Memory B cell (primary cell): ENCODE measurements at places on chromosomes 4 and X.

DNA sequence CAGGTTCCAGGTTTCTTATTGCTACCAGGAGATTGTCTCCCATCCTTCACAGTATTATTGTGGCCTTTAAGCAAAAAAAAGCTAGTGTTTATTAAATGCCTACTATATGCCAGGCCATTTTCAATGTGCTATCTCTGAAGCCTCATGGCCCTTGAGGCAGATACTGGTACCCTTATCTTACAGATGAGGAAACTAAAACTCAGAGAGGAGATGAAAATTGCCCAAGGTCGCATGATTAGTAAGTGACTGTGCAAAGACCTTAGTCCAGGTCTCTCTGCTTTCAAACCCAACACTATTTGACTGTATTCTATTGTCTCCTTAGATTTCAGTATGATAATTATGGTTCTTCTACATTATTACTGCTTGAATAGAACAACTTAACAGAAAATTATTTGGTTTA is 717.9 kb upstream of the AMOT start:
- no peak for DNase-seq

DNA sequence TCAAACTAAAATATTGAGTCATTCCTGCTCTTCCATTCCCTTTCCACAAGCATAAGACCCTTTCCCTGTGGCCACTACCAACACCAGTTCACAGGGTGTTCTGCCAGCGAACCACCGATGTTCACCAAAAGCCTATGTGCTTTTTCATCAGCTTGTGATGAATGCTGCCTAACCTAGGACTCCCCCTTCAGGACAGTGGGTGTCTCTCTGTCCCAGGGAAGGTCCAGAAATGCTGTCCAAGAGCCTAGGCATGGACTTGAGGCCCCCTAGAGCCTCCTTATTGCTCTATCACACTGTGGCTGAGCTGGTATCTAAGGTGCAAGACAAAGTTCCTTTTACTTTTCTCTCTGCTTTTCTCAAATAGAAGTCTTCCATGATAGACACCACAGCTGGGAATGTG is 1015.6 kb downstream of the PCDH19 start:
- no peak for DNase-seq

GRCh38 chr4:42646999-42647541 is 9.8 kb downstream of the ATP8A1 start:
- no peak for DNase-seq

- DNase-seq: no peak
Observed at GRCh38 chr4:84232309-84233095, 266.6 kb downstream of the NKX6-1 start.

GRCh38 chr4:69362351-69362750 is 82.1 kb downstream of the UGT2B28 start:
- DNase-seq: no peak

GRCh38 chr4:89586318-89586717 is 250.6 kb downstream of the SNCA start:
- no peak for DNase-seq

- DNase-seq: no peak
Observed at GRCh38 chr4:146638786-146639505, at the start of gene POU4F2. Gene POU4F2, plus strand, starts transcription at chr4:146638893. Its CDS starts 248 bp downstream, at chr4:146639141.
